Nasal cavity respiratory epithelium epithelial cell of viscerocranial mucosa (primary cell): ENCODE measurements at places on chromosomes 1 and 21. TPM values are rescaled to one million over a fixed set of nuclear protein-coding genes. Genes with fewer than 3 reads are reported as not detected.

ZNF648 gene
- total RNA-seq: 0.21 TPM in 1 of 2 replicates, not detected in the other

GALE gene
- total RNA-seq: 46.5 and 68.0 TPM in 2 replicates

GPR37L1 gene
- total RNA-seq: not detected in 2 replicates

EXTL1 gene
- under 0.01 TPM in 1 of 2 replicates, not detected in the other for total RNA-seq

RIPK4 gene
- total RNA-seq: 28.0 and 70.5 TPM in 2 replicates

C4BPA gene
- not detected in 2 replicates for total RNA-seq

RAB25 gene
- 46.8 and 48.7 TPM in 2 replicates for total RNA-seq

IFI44L gene
- total RNA-seq: 0.78 and 2.7 TPM in 2 replicates

S100A6 gene
- total RNA-seq: 257 and 1,880 TPM in 2 replicates

AKR7A3 gene
- 0.34 and 0.57 TPM in 2 replicates for total RNA-seq

MAP10 gene
- total RNA-seq: 0.34 and 1.4 TPM in 2 replicates

MMEL1 gene
- total RNA-seq: 0.57 TPM in 1 of 2 replicates, not detected in the other

GUCA2B gene
- total RNA-seq: not detected in 2 replicates

CNTN2 gene
- not detected in 2 replicates for total RNA-seq

BATF3 gene
- total RNA-seq: under 0.01 and 0.14 TPM in 2 replicates

F13B gene
- total RNA-seq: not detected in 2 replicates

SPRR2D gene
- 5.7 and 47.8 TPM in 2 replicates for total RNA-seq

OR6N1 gene
- total RNA-seq: not detected in 2 replicates

TXNIP gene
- 8.9 and 34.3 TPM in 2 replicates for total RNA-seq

OR2T2 gene
- not detected in 2 replicates for total RNA-seq

DENND1B gene
- 19.6 and 19.8 TPM in 2 replicates for total RNA-seq

CLDN8 gene
- 0.14 TPM in 1 of 2 replicates, not detected in the other for total RNA-seq

EVI5 gene
- 49.2 and 50.2 TPM in 2 replicates for total RNA-seq

DAB1 gene
- total RNA-seq: 0.14 TPM in 1 of 2 replicates, not detected in the other

TFF2 gene
- total RNA-seq: not detected in 2 replicates
